ENCODE measurements at places on chromosomes 7 and 10.

DNA sequence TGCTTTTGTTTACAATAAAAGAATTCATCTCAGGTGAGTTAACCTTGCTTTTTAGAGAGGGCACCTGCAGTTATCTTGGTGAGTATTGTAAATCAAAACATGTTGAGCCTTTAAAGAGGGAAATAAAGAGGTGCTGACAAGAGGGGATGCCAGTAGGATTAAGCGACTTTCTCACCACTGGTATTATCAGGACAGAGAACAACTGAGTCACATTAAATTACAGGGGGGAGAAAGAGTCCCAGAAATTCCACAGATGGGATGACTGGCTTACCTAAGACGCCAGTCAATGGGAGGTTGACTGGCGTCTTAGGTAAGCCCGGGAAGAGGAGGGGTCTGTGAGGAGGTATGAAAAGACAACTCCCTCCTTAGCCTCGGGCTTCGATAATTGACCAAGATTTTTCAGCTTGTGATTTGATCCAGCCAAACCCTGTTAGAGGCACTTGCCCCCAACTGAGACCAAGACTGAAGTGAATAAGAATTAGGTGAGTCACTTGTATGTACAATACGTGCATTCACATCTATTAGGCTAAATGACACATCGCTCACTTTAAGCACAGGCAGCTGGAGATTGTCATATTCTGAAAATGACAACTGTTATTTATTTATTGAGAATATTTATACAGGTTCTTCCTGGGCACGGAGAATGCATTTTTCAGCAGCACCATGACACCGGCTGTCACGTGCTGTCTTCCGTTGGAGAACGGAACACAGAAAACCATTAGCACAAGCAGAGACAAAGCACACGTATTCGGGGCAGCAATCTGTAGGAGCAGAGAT lies 117.6 kb downstream of the SEM1 start:
- DNase-seq: no peak

DNA sequence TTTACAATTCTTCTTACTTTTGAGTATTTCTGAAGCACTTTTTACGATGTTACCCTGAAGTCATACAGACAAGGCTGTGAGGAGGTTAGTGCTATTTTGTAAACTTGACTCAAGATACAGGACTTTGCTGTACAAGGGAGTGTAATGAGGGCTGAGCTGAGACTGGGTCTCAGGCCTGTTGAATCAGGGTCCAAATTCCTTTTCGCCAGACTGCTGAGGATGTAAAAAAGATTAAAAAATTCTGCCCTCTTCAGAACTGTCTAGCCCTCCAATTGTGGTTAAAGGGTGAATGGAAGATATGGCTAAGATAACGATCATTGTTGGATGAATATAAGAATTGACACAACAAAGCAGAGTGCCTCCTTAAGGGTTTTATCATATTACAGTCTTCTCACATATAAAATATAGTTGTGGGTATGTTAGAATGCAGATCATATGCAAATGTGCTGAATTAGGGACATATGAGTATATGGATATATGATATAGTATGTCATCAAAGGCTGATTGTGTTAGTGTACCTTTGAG lies 165.4 kb downstream of the SUGCT start:
- no peak for DNase-seq

DNA sequence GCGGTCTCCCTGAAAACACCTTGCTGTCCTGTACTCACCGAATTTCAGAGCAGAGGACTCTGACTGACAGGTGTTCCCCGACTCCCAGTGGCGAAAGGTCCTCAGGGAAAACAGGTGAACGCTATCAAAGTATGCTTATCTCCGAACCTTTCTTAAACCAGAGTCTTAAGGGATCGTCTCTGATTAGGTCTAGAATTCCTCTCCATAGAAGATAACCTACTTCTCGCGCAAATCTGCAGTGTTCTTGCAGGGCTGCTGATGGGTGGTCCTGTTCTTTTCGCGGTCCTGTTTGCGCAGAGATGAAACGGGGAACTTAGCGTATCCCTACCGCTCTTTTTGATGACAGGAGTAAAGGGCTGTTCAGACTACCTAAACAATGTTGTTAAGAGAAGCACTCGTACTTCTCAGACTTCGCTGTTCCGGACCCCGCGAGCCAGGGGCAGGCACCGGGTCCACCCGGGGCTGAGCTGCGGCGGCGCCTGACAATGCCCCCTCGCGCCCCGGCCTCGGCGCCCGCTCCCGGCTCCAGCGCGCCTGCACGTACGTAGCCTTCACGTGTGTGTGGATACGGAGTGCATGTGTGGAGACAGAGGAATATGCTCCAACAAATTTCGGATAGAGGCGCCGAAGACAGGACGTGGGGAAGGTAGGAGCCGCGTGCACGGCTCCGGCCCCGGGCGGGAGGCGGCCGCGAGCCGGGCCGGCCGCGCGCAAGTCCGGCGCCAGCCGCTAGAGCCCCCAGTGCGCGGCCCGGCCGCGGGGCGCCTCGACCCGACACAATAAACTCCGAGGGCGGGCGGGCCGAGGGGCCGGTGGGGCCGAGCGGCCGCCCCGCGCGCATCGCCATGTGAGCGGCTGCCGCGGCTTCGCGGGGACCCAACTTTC lies 766 bp upstream of the ZMYND11 start:
- peak; percentile 18 for DNase-seq

DNA sequence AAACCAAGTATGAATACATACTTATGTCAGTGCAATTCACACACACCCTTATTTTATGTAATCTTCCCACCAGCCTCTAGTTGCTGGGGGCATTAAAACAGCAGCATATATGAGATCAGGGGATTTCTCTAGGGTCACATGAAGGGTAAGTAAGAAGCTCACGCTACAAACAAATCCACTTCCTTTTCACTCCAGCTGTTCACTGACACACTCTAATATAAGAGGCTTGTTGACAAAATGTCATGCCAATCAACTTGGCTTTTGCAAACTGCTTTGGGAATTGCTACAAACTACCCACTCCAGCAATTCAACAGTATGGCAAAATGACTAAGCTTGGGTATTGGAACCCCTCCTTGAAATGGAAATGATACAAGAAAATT lies 10.3 kb downstream of the FAM3C start:
- no peak for DNase-seq

DNA sequence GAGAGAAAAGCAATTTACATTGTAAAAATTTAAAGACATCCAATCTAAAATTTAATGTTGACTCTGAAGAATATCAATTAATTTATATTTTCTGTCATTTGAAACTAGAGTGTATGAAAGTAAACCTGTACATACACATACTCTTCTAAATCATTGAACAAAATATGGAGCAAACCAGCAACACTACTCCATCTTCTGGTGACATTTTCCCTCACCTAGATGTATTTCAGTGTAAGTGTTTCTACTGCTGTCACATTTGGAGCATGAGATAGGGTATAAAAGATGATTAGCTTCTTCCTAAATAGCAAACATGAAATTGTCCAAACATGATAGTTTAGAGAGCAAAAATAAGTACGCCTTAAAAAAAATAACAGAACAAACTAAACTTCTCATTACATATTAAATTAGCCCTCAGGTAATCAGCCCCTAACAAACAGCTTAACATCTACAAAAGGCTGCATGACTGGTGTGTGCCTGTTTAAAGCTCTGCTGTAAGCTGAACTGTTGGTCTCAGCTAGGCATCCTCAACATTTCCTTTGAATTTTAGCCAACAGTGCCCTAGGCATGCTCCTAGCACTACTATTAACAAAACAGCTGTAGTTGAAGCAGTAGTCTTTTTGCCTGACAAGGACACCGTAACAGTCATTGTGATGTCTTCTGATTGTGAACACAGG lies 189.8 kb downstream of the CTNNA3 start:
- DNase-seq: no peak

GRCh38 chr10:75231672-75232581 lies 3.8 kb downstream of the COMTD1 start:
- DNase-seq: no peak

- no peak for DNase-seq
Observed at GRCh38 chr7:103988468-103989199, 824 bp downstream of the RELN start.
